NCI-H2171 (cell line): ENCODE measurements at places on chromosomes 5 and 9.

DNA sequence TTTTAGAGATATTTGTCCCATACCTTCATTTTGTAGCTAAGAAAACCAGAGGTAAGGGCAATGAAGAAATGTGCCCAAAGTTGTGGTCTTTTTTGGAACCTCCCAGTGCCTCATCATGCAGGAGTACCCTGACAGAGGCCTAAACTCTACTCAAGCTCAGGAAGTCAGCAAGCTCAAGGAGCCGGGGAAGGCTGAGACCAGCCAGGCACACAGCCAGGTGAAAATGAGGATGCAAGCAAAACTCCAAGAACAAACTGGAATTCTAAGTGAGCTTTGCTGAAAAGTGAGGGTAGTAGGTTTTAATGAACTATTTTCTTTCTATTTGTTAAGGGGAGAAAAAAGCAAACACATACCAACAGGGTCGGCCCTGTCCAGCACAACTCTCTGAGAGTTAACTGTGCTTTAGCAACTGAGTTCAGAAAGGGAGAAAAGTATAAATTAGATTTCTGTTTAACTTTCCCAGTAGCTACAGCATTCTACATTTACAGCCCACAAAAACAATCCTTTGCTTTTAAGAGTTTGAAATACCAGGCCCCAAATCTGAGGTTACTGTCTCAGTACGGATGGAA, 146.4 kb downstream of the GNAQ start:
- no peak for DNase-seq

GRCh38 chr5:68026092-68026885, 189.3 kb upstream of the PIK3R1 start:
- no peak for DNase-seq

- no peak for DNase-seq
Observed at GRCh38 chr9:111839387-111839786, 44.6 kb upstream of the SHOC1 start.

- no peak for DNase-seq
Observed at GRCh38 chr9:3360245-3360644, 165.6 kb downstream of the RFX3 start.
